ENCODE measurements at places on chromosomes 4 and X.

- DNase-seq, result no peak
Measured at GRCh38 chr4:84032372-84032771, 466.7 kb downstream of the NKX6-1 start.

GRCh38 chr4:147916351-147916750, 184.5 kb downstream of the ARHGAP10 start:
- no peak for DNase-seq

DNA sequence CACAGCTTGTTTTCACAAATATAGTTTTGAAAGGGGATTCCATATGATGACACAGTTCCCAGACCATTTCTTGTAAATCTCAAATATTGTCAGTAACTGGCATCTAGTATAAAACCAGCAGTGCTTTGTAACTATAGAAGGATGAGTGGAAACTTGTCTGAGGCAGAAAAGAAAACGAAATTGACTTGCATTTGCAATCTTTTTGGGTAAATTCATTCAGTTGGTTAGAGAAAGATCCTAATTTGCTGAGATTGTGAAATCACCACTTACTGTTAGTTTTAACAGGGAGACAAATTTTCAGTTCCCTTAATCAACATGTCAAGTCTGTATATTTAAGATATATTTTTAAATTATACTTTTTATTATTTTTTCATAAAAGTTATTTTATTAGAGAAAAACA, 71.5 kb upstream of the VEGFC start:
- DNase-seq, result no peak

GRCh38 chr4:10160281-10160856, 43.8 kb upstream of the WDR1 start:
- peak; percentile 19 for DNase-seq

- no peak for DNase-seq
Measured at GRCh38 chr4:155961575-155961974, 7.9 kb upstream of the CTSO start.

- no peak for DNase-seq
Measured at GRCh38 chr4:66959207-66959606, 586.1 kb downstream of the CENPC start.

DNA sequence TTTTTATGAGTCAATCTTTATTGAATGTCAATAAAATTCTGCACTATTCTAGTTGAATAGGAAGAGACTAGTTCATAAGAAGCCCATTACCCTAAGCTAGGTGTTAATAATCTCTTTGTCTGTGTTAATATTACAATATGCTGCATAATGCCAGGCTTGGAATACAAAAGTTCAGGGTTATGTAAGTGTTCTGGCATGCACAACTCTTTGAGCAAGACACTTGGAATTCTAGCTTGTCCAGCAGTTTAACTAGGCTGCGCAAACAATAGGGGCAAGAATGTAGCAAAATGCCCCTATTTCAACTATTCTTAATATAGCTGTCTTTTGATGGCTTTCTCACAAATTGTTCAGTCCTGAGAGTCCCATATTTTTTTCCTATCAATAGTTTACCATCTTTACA, 31.3 kb upstream of the ETNPPL start:
- no peak for DNase-seq

DNA sequence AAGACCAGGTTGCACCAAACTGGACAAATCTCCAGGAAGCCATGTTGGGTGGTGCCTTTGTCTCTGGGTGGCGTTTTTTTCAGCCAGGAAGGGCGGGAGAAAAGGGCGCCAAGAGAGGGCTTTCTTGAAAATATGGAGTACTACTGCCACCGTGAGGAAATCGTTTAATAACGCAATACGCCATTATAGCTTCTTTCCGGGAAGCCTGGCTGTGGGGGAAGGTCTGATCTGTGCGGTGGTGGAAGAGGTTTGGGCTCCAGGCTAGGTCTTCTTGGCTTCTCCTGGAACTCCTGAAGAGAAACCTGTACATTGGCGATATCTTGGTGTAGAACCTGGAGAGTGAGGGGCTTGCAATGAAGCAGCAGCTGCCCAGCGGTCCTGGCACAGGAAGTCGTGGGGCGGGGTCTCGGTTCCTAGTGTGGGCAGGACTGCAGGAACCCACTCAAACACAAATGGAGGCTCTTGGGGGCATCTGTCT, 202.7 kb downstream of the OR13H1 start:
- no peak for DNase-seq

DNA sequence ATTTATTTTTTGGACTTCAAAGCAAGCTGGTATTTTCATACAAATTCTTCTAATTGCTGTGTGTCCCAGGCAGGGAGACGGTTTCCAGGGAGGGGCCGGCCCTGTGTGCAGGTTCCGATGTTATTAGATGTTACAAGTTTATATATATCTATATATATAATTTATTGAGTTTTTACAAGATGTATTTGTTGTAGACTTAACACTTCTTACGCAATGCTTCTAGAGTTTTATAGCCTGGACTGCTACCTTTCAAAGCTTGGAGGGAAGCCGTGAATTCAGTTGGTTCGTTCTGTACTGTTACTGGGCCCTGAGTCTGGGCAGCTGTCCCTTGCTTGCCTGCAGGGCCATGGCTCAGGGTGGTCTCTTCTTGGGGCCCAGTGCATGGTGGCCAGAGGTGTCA, 15.3 kb downstream of the FGFR3 start:
- no peak for DNase-seq

DNA sequence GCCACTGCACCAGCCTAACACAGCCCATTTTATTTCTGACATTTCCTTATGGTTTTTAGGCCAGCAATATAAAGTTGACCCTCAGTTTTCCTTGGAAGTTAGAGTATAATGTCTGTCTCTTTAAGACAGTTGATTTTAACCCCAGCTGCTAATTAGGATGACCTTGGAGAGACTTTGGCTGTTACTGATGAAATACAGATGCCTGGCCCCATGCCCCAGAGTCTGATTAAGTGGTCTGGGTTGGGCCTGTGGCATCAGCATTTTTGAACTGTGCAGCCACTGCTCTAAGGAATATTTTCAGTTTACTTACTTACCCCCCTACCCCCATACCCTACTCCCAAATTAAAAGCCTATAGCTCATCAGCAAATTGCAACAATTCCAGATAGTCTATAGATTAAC, 85.8 kb downstream of the DCLK2 start:
- no peak for DNase-seq

- peak; percentile 49 for DNase-seq
Measured at GRCh38 chrX:15749642-15750610, 11.9 kb downstream of the CA5B start.

DNA sequence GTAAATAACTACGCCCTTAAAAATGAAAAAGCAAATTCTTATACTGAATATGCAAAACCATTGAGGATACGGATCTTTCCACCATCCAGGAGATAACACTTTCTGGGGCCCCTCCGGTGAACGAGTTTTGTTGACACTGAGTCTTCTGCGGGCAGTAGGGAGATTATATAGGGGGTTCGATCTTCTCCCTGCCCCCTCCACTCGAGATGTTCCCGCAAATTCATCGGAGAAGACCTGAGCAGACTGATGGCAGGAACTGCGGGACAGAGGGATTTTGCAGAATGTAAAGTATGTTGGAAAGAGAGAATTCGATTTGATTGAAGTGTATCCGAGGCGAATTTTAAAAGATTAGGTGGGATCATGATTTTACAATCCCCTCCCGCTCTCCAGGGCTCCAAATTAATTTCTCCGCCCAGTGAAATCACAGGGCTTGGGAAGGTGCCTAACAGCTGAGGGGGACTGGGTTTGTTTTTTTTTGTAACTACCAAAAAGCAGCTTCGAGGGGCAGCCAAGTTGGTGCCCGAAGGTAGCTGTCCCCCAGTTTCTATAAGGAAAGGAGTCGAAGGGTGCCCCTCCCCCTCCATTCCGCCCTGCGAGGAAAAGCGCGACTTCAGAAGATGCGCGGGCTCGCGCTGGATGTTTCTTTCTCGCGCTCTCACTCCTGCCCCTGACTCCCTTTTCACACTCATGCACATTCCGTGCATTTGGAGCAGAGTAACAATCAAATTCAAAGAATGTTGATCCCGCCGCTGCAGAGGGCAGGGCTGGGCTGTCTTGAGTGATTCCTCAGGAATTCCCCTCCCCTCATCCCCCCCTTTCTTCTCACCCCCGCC, 1.2 kb downstream of the TMEM255A start:
- peak; percentile 10 for DNase-seq

GRCh38 chr4:157992948-157993839, 179.6 kb downstream of the GASK1B start:
- DNase-seq, result no peak

GRCh38 chr4:142600952-142601351, 245.1 kb downstream of the INPP4B start:
- no peak for DNase-seq

DNA sequence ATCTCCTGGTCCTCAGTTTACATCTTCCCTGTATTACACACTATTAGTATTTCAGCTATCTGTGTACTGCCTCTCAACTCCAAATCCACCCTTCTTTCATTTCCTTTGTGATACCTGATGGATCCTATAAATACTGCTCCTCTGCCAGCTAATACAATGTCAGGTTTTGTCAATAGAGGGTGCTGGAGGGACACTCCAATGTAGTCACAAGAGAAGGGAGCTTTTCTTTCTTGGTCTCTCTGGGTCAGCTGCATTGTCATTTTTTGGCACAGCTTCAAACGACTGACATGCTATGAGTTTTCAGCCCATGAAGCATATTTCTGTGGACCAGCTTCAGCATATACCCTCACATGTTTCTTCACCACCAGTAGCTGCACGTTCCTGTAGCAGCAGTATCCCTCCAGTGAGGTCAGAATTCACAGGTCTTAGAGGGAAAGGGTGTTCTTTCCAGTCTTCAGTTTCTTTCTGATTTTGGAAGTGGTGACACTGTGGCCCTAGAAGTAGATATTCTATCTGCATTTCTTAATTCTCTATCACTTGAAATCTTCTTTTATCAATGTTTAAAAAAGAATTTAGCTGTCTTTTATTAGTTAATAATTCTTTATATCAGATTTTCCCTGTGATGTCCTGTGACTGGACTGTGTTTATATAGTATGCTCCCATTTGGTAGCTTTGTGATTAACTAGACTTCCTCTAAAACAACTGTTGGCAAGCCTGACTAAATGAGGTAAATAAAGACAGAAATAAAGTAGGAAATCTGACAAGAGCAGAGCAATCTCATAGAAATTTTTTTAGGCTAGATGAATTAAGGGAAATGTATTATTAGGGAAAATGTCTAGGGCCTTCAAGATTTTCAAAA, 60.6 kb downstream of the GABRA2 start:
- no peak for DNase-seq

DNA sequence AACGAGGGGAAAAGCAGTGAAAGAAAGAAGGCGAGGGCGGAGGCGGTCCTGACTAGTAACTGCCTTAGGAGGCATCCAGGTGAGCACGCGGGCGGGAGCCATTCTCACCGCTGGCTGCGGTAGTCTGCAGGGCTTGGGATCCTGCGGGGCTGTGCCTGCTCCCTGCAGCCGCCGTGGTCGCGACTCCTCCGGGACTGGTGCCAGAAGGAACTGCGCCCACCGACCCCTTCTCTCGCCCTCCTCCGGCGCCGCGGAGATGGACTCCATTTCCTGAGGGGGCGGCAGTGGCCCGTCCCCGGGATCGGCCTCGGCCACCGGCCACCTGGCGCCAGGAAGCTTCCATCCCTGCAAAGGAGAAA, 543 bp downstream of the NFXL1 start:
- peak; percentile 26 for DNase-seq

GRCh38 chr4:120000591-120001296, 65.9 kb downstream of the MAD2L1 start:
- no peak for DNase-seq

DNA sequence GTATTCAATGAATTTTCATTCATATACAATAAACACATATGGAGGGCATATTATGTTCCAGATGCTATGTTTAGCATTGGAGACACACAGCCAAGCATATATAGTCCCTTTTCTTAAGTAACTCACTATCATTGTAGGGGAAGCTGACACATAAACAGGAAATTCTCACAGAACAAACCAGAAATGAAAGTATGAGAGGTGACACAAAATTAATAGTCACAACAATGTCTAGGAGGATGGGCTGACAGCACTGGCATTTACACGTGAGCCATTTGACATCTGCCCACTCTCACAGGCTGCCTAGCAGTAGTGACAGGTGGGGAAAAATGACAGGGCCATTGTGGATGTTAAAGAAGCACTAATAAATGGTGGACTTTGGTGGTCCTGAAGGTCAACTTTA, 2.6 kb upstream of the CNOT6L start:
- peak; percentile 52 for DNase-seq

GRCh38 chr4:153912301-153912700, 123.4 kb upstream of the SFRP2 start:
- no peak for DNase-seq

GRCh38 chr4:55549888-55550287, 3.2 kb upstream of the CLOCK start:
- no peak for DNase-seq

DNA sequence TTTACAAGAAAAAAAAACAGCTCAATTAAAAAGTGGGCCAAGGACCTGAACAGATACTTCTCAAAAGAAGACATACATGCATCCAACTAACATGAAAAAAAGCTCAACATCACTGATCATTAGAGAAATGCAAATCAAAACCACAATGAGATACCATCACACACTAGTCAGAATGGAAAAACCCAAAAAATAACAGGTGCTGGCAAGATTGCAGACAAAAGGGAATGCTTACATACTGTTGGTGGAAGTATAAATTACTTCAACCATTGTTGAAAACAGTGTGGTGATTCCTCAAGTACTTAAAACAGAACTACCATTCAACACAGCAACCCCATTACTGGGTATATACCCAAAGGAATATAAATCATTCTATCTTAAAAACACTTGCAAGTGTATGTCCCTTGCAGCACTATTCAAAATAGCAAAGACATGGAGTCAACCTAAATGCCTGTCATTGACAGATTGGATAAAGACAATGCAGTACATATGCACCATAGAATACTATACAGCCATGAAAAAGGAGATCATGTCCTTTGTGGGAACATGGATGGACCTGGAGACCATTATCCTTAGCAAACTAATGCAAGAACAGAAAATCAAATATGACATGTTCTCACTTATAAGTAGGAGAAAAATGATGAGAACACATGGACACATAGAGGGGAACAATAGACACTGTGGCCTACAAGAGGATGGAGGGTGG, 97.6 kb downstream of the RAB28 start:
- no peak for DNase-seq

- no peak for DNase-seq
Measured at GRCh38 chr4:15414551-15415091, 13.2 kb upstream of the C1QTNF7 start.

GRCh38 chr4:76856243-76857073, 41.5 kb downstream of the SOWAHB start:
- no peak for DNase-seq

GRCh38 chrX:104921584-104922205, 298.8 kb downstream of the TEX13A start:
- DNase-seq, result no peak

GRCh38 chr4:8830611-8831200, 40.9 kb downstream of the HMX1 start:
- no peak for DNase-seq

DNA sequence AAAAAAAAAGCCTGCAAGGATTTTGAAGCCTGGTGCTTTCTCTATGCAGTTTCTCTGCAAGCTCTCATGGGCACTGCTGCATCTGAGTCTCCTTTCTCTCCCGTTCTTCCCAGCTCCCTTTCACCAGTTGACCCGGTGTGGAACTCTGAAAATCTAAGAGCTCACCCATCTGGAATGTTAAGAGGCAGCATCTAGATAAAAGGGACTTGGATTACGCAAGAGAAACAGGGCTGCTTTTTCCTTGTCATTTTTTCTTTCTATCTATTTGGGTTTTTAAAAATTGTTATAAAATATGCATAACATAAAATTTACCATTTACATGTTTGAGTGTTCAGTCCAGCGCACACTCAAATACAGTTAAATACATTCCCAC, 95.2 kb upstream of the RPS6KA3 start:
- DNase-seq, result no peak

Measured in activated CD4-positive, alpha-beta T cell treated with anti-CD3 and anti-CD28 coated beads, Interleukin-2, amount 10 ng/mL, durations not matched to agents 7 days and 5 days (primary cell).